ENCODE measurements at places on chromosomes 2 and 18.

DNA sequence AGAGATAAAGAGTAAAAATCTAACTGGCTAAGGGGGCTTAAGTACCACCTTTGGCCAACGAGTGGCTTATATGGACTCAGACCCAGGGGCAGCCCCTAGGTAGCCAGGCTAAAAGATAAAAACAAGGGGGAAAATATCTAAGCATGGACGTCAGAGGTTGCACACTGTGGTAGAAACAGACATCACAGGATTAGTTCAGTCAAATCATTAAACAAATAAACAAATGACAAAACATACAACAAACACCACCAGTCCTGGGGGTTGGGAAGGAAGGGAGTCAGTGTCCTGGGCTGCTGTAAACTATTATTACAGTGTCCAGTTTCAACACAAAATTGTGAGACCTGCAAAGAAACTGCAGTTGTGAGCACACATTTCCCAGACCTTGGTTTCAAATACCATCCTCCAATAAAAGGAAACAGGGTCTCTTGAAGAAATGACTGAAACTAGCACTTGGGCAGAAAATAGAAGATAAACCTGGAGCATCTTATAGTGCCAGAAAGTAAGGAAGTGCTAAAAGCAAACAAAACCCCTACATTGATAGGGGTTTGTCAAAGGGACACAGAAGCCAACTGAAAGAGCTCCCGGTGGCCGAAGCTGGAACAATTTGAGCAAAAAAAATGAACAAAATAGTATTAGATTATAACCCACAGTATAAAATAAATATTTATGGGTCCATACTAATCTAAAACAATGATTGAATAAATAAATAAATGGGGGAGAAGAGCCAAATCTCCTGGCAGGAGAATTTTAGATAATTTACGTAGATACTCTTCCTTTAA lies 154.8 kb upstream of the KLF7 start:
- peak; percentile 43 for DNase-seq

- no peak for DNase-seq
Measured at GRCh38 chr18:50562686-50563085, 2.8 kb downstream of the MAPK4 start.

DNA sequence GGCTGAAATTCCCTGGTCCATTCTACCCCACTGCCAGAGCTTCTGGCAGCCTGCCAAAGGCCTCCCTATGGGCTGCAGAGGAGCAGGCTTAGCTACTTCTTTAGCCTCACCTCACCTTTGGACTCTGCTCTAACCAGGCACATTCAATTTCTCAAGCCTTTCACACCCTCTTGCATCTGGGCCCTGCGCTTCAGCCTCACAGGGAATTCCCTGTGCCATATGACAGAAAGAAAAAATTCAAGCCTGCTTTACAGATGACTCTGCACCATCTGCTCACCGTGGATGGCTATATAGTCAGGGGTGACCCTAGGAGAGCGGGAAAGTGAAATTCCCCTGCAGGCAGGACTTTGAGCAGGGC lies 62.5 kb downstream of the REEP1 start:
- DNase-seq, result peak; percentile 5

DNA sequence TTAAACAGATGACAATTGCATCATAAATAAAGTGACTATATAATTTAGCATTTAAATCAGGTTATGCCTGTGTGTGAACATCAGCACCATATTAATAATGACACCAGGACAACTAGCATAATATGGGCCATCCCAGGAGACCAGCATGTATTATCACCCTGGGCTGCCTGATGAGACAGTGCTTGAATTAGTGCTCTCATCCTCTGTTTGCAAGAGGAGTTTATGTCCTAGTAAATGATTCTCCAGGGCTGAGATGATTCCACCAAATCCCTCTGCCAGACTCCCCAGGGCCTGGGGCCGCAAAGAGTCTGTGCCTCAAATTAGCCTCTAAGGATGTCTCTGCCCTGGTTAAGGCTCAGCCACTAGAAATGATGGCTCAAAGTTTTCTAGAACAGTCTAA lies 97.7 kb downstream of the SGPP2 start:
- no peak for DNase-seq

- DNase-seq, result no peak
Measured at GRCh38 chr2:66755974-66756373, 321.0 kb downstream of the MEIS1 start.

GRCh38 chr2:48885841-48886240 lies 130.3 kb upstream of the LHCGR start:
- DNase-seq, result peak; percentile 3

- no peak for DNase-seq
Measured at GRCh38 chr18:68256418-68257067, 458.4 kb downstream of the TMX3 start.

GRCh38 chr2:219991116-219991515 lies 363.7 kb downstream of the SLC4A3 start:
- no peak for DNase-seq

DNA sequence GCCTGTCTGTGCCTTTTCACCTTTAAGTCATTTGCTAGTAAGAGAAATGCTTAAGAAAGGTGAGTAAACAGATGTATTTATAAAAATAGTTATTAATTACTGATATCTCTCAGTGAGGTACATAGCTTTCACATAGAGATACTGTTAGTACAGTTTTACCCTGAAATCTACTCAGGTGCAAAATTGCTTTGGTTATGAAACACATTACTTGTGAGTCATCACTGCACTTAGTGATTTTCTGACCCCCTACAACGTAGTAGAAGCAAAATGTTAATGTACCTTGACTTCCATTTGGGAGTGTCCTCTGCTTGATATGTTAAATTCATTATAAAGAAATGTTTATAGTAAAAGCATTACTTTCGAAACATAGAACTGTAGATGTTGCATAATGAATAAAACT lies 6.5 kb downstream of the GLS start:
- DNase-seq, result peak; percentile 60

DNA sequence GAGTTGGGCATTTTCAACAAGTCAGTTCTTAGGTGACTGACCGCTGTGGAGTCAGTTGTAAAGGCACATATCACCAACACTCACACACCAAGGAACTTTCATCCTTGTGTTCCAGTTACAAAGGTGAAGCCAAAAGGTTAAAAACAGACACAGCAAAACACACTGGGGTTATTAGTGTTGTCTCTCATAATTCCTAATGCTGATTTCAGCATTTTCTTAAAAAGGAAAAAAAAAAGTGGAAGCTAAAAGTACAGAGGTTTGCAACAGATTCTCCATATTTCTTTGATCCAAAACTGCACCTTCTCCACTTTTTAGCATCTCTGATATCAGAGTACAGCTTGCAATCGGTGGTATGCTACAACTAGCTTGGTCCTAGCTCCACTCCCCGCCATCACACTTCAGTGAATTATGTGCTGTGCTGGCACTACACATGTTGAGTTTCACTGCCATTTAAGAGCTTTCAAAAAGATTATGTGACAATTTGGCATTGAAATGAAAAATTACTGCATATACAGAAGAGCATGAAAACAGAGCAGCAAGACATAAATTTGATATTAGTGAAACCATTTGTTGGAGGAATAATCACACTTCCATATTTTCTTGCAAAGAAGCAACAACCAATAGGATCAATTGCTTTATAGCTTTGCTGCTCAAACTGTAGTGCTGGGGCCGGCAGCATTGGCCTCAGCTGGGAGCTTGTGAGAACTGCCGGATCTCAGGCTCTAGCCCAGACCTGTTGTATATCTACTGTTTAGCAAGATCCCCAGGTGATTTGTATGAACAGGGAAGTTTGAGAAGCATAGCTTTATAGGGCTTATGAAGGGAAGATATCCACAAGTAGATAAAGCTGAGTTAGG lies 62.3 kb upstream of the DAPL1 start:
- no peak for DNase-seq

DNA sequence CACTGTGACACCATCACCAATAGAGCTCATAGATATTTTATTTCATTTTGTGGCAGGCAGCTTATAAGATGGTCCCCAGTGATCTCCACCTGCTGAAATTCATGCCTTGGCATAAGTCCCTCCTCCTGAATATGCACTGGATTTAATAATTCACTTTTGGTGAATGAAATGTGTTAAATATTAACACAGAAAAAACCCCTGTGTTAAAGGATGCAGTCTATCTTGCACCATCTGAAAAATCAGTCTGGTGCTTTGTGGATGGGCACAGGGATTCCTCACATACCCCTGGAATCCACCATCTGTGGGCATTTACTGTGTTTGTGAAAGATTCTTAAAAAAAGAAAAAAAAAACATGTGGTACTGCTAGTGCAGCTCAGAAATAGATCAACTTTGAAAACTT lies 26.1 kb upstream of the WIPF1 start:
- DNase-seq, result no peak

Data from iris pigment epithelial cell (primary cell).